ENCODE measurements at places on chromosomes 13 and 19. TPM values are rescaled to one million over a fixed set of nuclear protein-coding genes. Genes with fewer than 3 reads are reported as not detected.

- no peaks in the 10 kb centered on the region for H3K4me1 ChIP-seq
- peaks cover 12% of the 10 kb centered on the region for H3K36me3 ChIP-seq
Measured at GRCh38 chr13:111575276-111575675, 254.8 kb downstream of the TEX29 start.

- no peak for DNase-seq
- no peak overlapping the region for H3K27ac ChIP-seq
- peaks cover 19% of the 10 kb centered on the region for H3K36me3 ChIP-seq
- no peak overlapping the region for H3K4me3 ChIP-seq
- H3K27me3 ChIP-seq, result peaks cover 6% of the 10 kb centered on the region
Measured at GRCh38 chr19:34260771-34261173, 6.4 kb downstream of the GARRE1 start.

DNA sequence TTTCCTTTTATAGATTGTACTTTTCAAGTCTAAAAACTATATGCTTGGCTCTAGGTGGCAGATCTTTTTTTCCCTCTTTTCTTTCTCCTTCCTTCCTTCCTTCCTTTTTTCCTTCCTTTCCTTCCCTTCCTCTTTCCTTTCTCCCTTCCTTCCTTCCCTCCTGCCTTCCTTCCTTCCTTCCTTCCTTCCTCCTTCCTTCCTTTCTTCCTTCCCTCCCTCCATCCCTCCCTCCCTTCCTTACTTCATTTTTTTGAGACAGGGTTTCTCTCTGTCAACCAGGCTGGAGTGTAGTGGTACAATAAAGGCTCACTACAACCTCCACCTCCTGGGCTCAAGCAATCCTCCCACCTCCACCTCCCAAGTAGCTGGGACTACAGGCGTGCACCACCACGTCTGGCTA lies 48.1 kb downstream of the F2RL3 start:
- H3K4me1 ChIP-seq, result no peaks in the 10 kb centered on the region
- no peaks in the 10 kb centered on the region for H3K36me3 ChIP-seq
- no peak overlapping the region for H3K4me3 ChIP-seq
- H3K27ac ChIP-seq, result no peak overlapping the region

DNA sequence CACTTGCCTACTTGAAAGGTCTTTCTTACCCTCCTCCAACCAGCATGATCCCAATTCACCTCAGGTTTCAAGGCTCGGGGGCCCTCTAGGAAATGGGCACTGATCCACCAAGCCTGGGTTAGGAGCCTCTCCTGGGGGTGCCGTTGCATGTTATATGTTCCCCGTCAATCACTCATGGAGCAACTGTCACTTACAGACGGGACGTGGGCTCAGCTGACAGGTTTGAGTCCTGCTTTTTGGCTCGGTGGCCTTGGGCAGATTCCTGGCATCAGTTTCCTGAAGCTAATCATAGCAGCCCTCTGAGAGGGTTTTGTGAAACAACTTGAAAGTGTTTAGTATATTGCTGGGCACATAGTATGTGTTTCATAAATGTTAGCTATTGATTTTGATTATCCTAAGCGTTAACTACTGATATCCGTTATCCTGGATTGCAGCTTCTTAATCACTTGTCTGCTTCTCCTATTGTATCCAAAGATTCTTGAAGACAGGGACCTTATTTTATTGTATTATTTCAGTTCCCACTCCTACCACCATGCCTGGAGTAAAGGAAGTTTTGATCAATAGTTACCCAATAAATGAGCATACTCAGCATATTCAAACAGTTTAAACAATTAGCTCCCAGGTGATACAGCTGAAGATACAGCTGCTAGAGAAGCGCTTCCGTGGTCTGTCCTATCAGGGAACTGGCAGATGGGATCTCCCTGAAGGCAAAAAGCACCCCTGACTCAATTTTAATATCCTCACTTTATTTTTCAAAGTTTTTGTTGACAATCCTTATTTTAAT lies 57.9 kb downstream of the RFC3 start:
- no peak overlapping the region for H3K27ac ChIP-seq
- DNase-seq, result no peak
- no peak overlapping the region for H3K4me3 ChIP-seq
- H3K36me3 ChIP-seq, result no peaks in the 10 kb centered on the region
- no peaks in the 10 kb centered on the region for H3K4me1 ChIP-seq

GRCh38 chr19:8081569-8082550 lies 29.3 kb downstream of the CCL25 start:
- H3K27me3 ChIP-seq, result peaks cover 1% of the 10 kb centered on the region
- no peak overlapping the region for H3K27ac ChIP-seq
- no peak for DNase-seq
- no peak overlapping the region for H3K4me3 ChIP-seq

GRCh38 chr19:16397791-16398529 lies 73.3 kb downstream of the KLF2 start:
- H3K4me1 ChIP-seq, result no peaks in the 10 kb centered on the region
- H3K27ac ChIP-seq, result no peak overlapping the region
- H3K4me3 ChIP-seq, result no peak overlapping the region
- peaks cover 31% of the 10 kb centered on the region for H3K36me3 ChIP-seq

DNA sequence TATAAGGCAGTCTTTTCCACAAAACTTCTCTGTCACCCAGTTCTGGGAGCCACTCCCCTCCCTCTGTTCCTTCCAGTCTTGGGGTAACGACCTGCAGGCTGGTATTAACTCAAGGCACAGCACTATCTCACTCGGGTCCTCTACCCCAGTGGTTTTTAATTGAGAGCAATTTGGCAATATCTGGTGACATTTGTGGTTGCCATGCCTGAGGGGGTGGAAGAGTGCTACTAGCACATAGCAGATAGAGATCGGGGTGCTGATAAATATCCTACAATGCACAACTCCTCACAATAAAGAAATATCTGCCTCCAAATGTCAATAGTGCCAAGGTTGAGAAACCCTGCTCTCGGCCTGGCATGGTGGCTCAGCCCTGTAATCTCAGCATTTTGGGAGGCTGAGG lies 117.7 kb upstream of the ABCC4 start:
- no peaks in the 10 kb centered on the region for H3K27me3 ChIP-seq
- H3K4me3 ChIP-seq, result no peak overlapping the region
- H3K4me1 ChIP-seq, result peaks cover 9% of the 10 kb centered on the region
- H3K27ac ChIP-seq, result no peak overlapping the region

DNA sequence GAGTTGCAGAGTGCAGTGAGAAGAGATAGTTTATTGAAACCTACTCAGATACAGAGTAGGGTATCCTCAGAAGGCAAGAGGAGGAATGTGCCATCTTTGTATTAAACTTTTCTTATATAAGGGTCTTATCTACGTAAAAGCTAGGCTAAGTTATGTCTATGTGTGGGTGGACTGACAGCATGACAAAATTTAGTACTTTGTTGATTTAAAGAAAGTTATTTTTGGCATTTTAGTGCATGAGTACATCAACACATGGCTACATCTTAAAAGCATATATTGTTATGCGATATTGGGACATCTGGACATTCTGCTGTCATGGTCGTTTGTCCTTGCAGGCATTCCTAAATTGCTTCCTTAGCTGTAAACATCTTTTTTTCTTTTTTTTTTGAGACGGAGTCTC lies 19.0 kb upstream of the ATP8A2 start:
- peaks cover 5% of the 10 kb centered on the region for H3K27me3 ChIP-seq
- H3K4me3 ChIP-seq, result peak overlapping the region; percentile 0
- H3K4me1 ChIP-seq, result peaks cover 15% of the 10 kb centered on the region
- no peak for DNase-seq
- peak overlapping the region; percentile 13 for H3K27ac ChIP-seq

- no peak overlapping the region for H3K4me3 ChIP-seq
- H3K27ac ChIP-seq, result peak overlapping the region; percentile 94
- peaks cover 3% of the 10 kb centered on the region for H3K27me3 ChIP-seq
- H3K4me1 ChIP-seq, result peaks cover 38% of the 10 kb centered on the region
Measured at GRCh38 chr13:94860981-94861407, 148.6 kb upstream of the SOX21 start.

DNA sequence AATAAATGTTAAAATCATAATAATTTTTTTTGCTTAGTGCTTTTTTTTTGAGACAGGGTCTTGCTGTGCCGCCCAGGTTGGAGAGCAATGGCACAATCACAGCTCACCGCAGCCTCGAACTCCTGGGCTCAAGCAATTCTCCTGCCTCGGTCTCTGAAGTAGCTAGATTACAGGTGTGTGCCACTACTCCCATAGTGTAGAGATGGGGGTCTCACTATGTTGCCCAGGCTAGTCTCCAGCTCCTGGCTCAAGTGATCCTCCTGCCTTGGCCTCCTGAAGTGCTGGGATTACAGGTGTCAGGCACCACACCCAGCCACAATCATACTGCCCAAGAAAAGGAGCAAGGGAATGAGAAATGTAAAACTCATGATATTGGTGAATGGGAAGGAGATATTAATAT lies 5.1 kb downstream of the FBL start:
- H3K27ac ChIP-seq, result no peak overlapping the region
- H3K4me1 ChIP-seq, result peaks cover 20% of the 10 kb centered on the region
- H3K4me3 ChIP-seq, result no peak overlapping the region
- H3K36me3 ChIP-seq, result peaks cover 20% of the 10 kb centered on the region
- H3K27me3 ChIP-seq, result peaks cover 3% of the 10 kb centered on the region

GRCh38 chr13:113084094-113084942 lies 21.3 kb upstream of the F7 start:
- H3K27me3 ChIP-seq, result peaks cover 8% of the 10 kb centered on the region
- DNase-seq, result no peak
- H3K27ac ChIP-seq, result peak overlapping the region; percentile 25

DNA sequence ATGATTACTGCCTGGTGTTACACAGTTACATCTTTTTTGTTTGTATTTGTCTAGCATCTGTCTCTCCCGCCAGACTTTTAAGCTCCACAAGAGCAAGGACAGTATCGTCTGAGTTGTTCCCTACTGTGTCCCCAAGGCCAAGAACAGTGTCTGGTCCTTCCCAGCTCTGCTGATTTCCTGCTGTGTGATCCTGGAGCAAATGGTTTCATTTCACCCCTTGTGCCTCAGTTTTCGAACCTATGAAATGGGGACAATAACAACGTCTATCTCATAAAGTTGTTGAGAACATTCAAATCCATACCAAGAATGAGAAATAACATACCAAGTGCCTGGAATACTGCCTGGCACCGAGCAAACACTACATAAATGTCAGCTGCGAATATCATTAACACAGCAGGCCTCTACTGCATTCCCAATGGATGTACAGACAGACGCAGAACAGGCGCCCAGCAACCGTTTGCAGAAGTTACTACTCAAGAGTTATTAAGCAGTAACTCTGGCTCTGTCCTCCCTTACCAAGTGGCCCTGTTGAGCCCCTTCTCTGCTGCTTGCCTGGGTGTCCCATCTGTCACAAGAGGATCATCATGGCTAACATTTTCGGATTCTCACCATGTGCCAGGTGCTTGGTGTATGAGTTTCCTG lies 11.4 kb downstream of the XRCC1 start:
- H3K4me1 ChIP-seq, result no peaks in the 10 kb centered on the region
- H3K4me3 ChIP-seq, result peak overlapping the region; percentile 2
- peaks cover 9% of the 10 kb centered on the region for H3K27me3 ChIP-seq
- H3K36me3 ChIP-seq, result peaks cover 26% of the 10 kb centered on the region

GRCh38 chr13:43374621-43375020 lies 351.2 kb downstream of the DNAJC15 start:
- DNase-seq, result no peak
- peaks cover 1% of the 10 kb centered on the region for H3K27me3 ChIP-seq
- peaks cover 21% of the 10 kb centered on the region for H3K4me1 ChIP-seq
- no peaks in the 10 kb centered on the region for H3K36me3 ChIP-seq
- H3K4me3 ChIP-seq, result no peak overlapping the region

- peaks cover 17% of the 10 kb centered on the region for H3K27me3 ChIP-seq
- no peak overlapping the region for H3K4me3 ChIP-seq
- H3K36me3 ChIP-seq, result peaks cover 23% of the 10 kb centered on the region
Measured at GRCh38 chr19:2242092-2242537, 5.5 kb downstream of the SF3A2 start.

The SUPT5H gene
- 139 TPM for total RNA-seq

The ATP7B gene
- 19.3 TPM for total RNA-seq

The ZNF471 gene
- total RNA-seq, result 2.6 TPM

The SOX1 gene
- total RNA-seq, result 1.7 TPM

The STOML3 gene
- total RNA-seq, result 0.18 TPM

The IGFL1 gene
- total RNA-seq, result not detected

The FCER2 gene
- not detected for total RNA-seq

The OR4F17 gene
- total RNA-seq, result not detected

The KLK1 gene
- 2.7 TPM for total RNA-seq

The NRTN gene
- total RNA-seq, result 0.56 TPM

Data from endothelial cell (in vitro differentiated cells).